A549 treated with dexamethasone at 1 μM for 4 hours (cell line): ENCODE measurements at places on chromosomes 13 and 19. TPM values are rescaled to one million over a fixed set of nuclear protein-coding genes. Genes with fewer than 3 reads are reported as not detected.

The ELSPBP1 gene
- total RNA-seq: not detected in 5 replicates

The SLC39A3 gene
- total RNA-seq: 26.6 to 29.2 TPM (median 27.5 TPM) in 5 replicates

The NPAS1 gene
- 4.8 to 7.5 TPM (median 5.8 TPM) in 5 replicates for total RNA-seq

The ZNF611 gene
- 2.2 to 3.2 TPM (median 2.3 TPM) in 5 replicates for total RNA-seq

The ZNF583 gene
- 1.6 to 2.4 TPM (median 2.3 TPM) in 5 replicates for total RNA-seq

The SHISA7 gene
- 0.02 TPM in 2 of 5 replicates, not detected in the others for total RNA-seq

The TNNI3 gene
- total RNA-seq: 6.4 to 9.5 TPM (median 8.1 TPM) in 5 replicates

The SELENOV gene
- total RNA-seq: 0.05 TPM in 1 of 5 replicates, not detected in the others

The MZF1 gene
- total RNA-seq: 6.6 to 15.0 TPM (median 12.8 TPM) in 5 replicates

The GEMIN7 gene
- 81.0 to 104 TPM (median 81.9 TPM) in 5 replicates for total RNA-seq

The ANGPTL4 gene
- 529 to 725 TPM (median 587 TPM) in 5 replicates for total RNA-seq

The DCT gene
- 0.04 TPM in 1 of 5 replicates, not detected in the others for total RNA-seq

The ZNF223 gene
- 1.8 to 3.5 TPM (median 2.4 TPM) in 5 replicates for total RNA-seq

The PEAK3 gene
- 0.15 to 0.41 TPM (median 0.31 TPM) in 5 replicates for total RNA-seq

The PRKCG gene
- 4.1 to 7.3 TPM (median 6.1 TPM) in 5 replicates for total RNA-seq

The FGF21 gene
- not detected in 5 replicates for total RNA-seq

The LRG1 gene
- total RNA-seq: 0.06 to 0.17 TPM (median 0.10 TPM) in 5 replicates

The DKKL1 gene
- total RNA-seq: 0.30 to 0.76 TPM (median 0.55 TPM) in 5 replicates

The RASIP1 gene
- total RNA-seq: 0.29 to 0.98 TPM (median 0.54 TPM) in 5 replicates

The TNFSF11 gene
- not detected in 5 replicates for total RNA-seq

The PDCD2L gene
- total RNA-seq: 26.9 to 31.8 TPM (median 31.0 TPM) in 5 replicates

The CEACAM8 gene
- total RNA-seq: not detected in 5 replicates

The FGF9 gene
- 0.11 TPM in 1 of 5 replicates, not detected in the others for total RNA-seq

The FIZ1 gene
- total RNA-seq: 17.4 to 26.1 TPM (median 24.0 TPM) in 5 replicates

The CYSLTR2 gene
- total RNA-seq: not detected in 5 replicates

The CABP5 gene
- not detected in 5 replicates for total RNA-seq

The IL4I1 gene
- 0.40 to 0.94 TPM (median 0.62 TPM) in 5 replicates for total RNA-seq

The SLITRK6 gene
- total RNA-seq: 0.15 to 0.26 TPM (median 0.17 TPM) in 5 replicates

The DCLK1 gene
- 0.87 to 1.4 TPM (median 1.1 TPM) in 5 replicates for total RNA-seq

The OR7A5 gene
- total RNA-seq: not detected in 5 replicates

The SELENOW gene
- 94.1 to 159 TPM (median 149 TPM) in 5 replicates for total RNA-seq

The RPS16 gene
- 6,292 to 6,945 TPM (median 6,439 TPM) in 5 replicates for total RNA-seq

The GJA3 gene
- total RNA-seq: 0.86 to 1.3 TPM (median 1.3 TPM) in 5 replicates

The TMEM238 gene
- total RNA-seq: 2.4 to 7.0 TPM (median 4.2 TPM) in 5 replicates

The ZNF665 gene
- not detected in 5 replicates for total RNA-seq

The MUC16 gene
- total RNA-seq: 0.06 to 0.07 TPM (median 0.06 TPM) in 4 of 5 replicates, not detected in the other

The SIGLEC12 gene
- not detected in 5 replicates for total RNA-seq

The RAB20 gene
- 1.9 to 2.4 TPM (median 2.3 TPM) in 5 replicates for total RNA-seq

The ASF1B gene
- 25.2 to 28.6 TPM (median 28.1 TPM) in 5 replicates for total RNA-seq

The C19orf81 gene
- 5.2 to 7.6 TPM (median 6.2 TPM) in 5 replicates for total RNA-seq

The TBXA2R gene
- 1.1 to 1.9 TPM (median 1.2 TPM) in 5 replicates for total RNA-seq

The FAM32A gene
- total RNA-seq: 87.8 to 98.9 TPM (median 95.9 TPM) in 5 replicates
